Activated T-cell treated with anti-CD3 and anti-CD28 coated beads for 24 hours (primary cell): ENCODE measurements at places on chromosomes 11 and 22.

GRCh38 chr11:8839957-8840945 is 70.7 kb upstream of the AKIP1 start:
- DNase-seq = peak; percentile 11

DNA sequence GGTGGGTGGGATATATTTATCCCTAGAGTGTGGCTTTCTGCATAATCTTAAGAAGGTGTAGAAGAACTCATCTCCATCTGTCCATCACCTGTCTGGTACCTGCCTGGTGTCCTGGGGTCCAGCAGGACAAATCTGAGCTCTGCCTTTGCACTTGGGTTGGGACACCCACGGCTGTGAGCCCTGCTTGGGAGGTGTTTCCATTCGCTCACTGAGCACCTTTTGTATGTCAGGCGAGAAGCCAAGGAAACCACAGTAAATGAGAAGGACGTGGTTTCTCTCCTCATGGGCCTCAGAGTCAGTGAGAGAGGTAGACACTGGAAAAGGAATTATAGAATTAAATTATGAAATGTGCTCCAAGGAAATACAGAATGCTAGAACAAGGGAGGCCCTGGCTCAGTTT is 555.9 kb downstream of the MIAT start:
- no peak for DNase-seq

DNA sequence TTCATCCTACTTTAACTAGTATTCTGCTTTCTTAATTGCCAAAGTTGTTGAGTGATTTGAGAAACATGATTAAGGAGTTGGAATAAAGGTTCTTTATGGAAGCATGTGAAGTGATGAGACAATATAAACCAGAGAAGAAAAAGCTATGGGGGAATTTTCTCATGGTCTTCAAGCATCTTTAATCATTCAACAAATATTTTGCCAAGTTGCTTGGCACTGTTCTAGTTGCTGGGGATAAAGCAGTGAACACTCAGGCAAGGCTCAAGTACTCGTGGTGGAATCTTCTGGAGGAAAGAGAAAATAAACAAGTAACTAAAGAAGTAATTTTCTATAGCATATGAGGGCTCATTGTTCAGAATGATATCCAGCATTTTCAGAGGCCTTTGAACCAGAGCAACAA is 9.2 kb upstream of the PIWIL4 start:
- DNase-seq = no peak

- DNase-seq = no peak
Observed at GRCh38 chr11:100593291-100593690, 93.8 kb upstream of the ARHGAP42 start.

DNA sequence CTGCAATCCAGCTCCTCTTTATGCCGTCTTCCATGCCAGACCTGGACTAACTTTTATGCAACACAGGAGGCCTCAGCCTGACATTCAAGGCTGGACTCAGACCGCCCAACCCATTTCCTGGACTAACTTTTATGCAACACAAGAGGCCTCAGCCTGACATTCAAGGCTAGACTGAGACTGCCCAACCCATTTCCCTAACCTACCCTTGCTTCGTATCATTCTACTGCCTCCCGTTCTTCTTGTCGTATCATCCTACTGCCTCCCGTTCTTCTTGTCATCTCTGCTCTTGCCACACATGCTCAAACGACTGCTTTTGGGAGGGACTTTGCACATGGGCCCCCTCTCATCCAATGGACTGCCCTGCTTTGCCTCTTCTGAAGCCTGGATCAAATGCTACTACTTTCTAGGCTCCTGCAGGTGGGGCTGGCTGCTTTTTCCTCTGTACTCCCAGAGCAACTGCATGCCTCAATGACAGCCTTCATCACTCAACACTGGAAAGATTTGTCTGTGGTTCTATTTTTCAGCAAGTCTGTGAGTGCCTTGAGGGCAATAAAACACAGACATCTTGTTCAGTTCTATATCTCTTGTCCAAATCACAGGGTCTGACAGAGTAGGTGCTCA is 7.8 kb downstream of the TBC1D10A start:
- no peak for DNase-seq

GRCh38 chr22:46522797-46523196 is 14.6 kb downstream of the CELSR1 start:
- no peak for DNase-seq

GRCh38 chr22:45846952-45847351 is 130.0 kb downstream of the WNT7B start:
- no peak for DNase-seq

DNA sequence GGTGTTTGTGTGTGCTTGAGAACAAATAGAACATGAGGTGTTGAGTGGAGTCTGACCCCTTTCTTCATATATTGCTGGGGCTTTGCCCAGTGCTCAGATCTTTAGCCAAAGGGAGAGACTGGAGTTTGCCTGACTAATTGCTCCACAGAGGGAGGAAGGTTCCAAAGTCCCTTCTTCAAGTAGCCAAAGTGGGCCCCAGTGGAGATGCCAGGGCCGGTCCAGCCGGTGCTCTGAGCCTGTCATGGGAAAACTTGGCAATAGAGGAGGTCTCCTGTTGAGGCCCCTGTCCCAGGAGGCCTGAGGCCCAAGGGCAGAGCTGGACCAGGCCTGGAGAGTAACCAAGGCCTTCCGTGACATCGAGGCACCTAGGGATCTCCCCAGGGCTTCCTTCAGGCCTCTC is 112.3 kb downstream of the DSCAML1 start:
- no peak for DNase-seq

DNA sequence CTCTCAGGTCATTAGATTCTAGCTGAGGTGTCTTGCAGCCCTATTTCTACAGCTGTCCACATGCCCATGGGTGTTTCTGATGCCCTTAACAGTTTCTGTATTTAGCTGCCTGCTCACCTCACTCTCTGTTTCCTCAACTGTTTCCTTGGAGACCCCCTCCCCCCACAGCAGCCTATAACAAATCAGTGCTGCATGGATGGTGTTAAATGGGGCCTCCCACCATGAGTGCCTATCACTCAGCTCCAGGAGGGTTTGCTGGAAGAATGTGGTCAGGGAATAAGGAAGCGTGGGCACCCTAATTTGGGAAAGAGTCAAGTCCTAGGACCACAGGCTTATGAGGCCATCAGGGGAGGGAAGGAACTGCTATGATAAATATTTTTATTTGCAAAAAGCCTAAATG is 8.6 kb downstream of the KLHL35 start:
- no peak for DNase-seq

- DNase-seq = no peak
Observed at GRCh38 chr22:19738664-19739447, 15.5 kb downstream of the GP1BB start.

DNA sequence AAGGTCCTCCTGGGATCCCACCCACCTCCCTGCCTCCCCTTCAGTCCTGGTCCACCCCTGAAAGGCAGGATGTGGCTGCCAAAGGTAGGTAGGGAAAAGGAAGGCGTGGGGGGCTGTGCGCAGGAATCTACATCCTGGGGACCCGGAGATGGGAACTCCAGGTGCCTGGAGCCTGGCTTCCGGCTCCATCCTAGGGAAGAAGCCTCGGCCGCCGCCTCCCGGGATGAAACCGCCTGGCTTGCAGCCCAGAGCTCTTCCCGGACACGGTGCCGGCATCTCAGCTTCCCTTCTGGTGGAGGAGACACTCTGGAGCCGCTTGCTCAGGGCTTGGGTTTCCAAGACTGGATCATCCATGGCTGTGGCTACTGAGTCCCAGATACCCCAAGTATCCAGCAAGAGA is 33.3 kb upstream of the PDGFB start:
- DNase-seq = no peak

GRCh38 chr11:134118006-134118405 is 49.1 kb downstream of the JAM3 start:
- no peak for DNase-seq

DNA sequence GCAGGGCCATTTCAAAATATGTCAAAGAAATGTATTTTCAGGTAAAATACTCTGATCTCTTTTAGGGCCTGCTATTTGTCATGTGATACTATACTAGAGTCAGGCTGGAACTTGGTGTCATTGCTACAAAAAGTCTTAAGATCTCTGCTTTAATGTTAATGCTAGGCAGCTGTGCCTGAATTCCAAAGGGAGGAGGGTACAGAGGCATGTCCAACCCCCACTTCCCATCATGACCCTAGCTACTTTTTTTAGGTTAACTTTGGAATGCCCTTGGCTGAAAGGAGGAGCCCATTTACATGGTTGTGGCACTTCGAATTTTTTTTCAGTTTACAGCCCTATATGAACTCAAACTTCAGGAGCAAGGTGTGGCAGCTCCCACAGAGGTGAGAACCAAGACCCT is 58.1 kb downstream of the OSBP2 start:
- DNase-seq = no peak

DNA sequence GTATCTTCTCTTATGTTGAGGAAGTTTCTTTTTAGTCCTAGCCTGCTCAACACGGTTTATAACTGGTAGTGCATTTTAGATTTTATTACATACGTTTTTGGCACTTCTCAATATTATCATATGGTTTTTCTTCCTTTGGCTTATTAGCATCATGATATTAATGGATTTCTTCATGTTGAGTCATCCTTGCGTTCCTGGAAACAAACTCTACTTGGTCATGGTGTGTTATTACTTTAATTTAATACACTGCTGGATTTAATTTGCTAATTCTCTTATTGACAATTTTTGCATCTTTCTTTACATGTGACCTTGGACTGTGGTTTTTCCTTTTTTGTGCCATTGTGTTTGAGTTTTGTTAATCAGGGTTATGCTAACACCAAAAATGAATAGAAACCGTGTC is 20.5 kb downstream of the IGF2 start:
- DNase-seq = no peak

GRCh38 chr11:44972746-44973435 is 22.2 kb upstream of the TP53I11 start:
- no peak for DNase-seq

DNA sequence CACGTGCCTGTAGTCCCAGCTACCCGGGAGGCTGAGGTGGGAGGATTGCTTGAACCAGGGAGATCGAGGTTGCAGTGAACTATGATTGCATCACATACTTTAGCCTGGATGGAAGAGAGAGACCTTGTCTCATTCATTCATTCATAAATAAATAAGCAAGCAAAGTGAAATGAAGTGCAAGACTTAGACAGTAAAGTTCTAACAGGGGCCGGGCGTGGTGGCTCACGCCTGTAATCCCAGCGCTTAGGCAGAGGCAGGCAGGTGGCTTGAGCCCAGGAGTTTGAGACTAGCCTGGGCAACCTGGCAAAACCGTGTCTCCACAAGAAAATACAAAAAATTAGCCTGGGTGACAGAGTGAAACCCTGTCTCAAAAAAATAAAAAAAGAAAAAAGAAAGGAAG is 1.6 kb upstream of the ZNF280A start:
- DNase-seq = no peak

DNA sequence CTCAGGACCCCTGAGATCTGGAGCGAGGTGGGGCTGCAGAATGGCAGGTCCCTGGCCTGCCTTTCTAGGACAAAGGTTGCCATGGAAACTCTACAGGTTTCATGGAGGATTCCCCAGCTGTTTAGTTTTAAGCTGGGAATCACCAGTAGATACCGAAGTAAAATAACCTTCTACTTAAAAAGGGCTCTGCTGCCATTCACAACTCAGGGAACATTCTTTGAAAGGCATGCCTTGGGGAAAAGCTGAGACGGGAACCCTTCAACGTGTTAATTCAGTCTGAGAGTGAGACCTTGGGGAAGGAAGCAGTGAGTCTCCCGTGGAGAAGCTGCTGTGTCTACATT is 493.3 kb downstream of the BRD1 start:
- DNase-seq = no peak
